Stimulated activated CD8-positive, alpha-beta memory T cell treated with anti-CD3 and anti-CD28 coated beads, Interleukin-4, amount 100 ng/mL, for 48 hours (primary cell): ENCODE measurements at places on chromosomes 4 and X.

DNA sequence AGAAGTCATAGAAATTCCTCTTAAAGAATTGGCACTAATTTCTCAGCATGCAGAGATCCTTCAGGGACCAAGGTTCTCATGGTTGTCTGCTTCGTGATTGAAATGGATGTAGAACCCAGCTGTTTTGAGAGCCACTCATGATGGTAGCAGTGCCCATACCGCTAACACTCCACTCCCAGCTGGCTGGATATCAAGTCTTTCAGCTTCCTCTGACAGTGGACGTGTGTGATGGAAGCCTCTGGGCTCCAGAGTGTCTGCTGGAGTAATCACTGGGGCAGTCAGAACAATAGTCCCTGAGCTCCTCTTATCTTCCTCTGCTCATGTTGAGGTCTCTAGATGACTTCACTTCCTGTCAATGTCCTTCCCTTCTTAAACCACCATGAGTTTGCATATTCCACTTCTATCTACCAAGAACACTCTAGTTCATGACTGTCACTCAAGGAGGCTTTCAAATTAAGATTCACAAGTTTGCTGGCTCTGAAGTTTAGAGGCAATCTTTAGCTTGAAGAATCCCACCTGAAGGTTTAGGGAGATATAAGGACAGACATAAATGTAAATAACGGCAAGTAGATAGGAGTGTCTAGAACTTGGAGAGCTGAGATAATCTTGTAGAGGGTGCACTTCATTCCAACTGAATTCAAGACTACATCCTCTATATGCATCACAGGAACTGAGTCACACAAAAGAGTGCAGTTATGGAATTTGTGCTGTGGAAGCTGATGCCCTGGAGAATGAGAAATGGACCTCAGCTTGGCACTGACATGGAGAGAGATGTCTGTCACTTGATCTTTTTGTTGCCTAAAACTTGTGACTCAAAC is 64.5 kb upstream of the WDR1 start:
- DNase-seq: peak; percentile 46

GRCh38 chr4:13704761-13705160 is 77.2 kb upstream of the BOD1L1 start:
- no peak for DNase-seq

DNA sequence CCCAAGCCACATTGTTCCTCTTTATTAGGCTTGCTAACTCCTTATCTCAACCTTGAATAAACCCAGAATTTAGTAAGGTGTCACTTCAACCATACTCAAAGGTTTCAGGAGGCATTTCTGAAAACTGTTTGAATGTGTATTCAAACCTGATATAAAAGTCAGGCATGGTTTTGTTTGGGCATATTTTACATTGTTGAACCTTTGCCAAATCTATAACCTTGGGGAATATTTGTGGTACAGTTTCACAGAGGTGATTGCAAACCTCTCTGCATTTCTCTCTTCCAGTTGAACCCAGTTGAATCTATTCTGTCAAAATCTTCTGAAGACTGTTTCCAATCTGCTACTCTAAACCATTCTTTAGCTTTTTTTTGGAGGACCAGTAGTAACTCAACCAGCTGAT is 409.0 kb downstream of the TECRL start:
- no peak for DNase-seq

DNA sequence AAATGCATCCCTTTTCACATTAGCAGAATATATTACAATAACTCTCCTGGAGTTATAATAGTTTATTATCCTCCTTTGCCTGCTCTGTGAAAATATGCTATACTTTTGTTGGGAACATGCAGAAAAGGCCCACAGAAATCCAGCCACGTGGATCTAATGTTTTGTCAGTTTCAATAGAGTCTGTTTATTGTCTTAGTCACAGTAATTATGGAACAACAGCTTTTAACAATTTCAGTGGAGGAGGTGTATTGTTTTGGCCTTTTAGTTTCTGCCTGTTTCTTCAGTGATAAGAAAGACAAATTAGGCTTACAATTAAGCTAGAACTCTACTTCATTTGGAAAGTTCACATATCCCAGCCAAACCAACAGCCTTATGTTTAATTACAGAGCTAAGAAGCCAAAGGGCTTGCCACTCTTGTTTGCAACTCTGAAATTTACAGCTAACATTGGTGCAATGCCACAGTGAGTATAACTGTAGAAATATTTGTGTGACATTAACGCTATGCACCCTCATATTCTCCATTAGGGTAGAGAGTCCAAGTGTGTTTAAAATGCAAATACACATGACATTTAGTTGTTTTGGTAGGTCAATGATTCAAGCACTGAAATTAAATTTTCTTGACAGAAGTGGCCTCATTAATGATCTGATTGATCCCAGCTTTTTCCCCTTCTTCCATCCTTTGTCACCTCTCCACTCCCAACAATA is 175.8 kb downstream of the USP46 start:
- DNase-seq: no peak

GRCh38 chr4:139410312-139410711 is 43.6 kb upstream of the RAB33B start:
- no peak for DNase-seq
